Activated CD8-positive, alpha-beta memory T cell treated with anti-CD3 and anti-CD28 coated beads for 48 hours (primary cell): ENCODE measurements at places on chromosomes 16 and 17.
A peak's percentile ranks its signal among the peaks of the same experiment; 100 is the strongest.

DNA sequence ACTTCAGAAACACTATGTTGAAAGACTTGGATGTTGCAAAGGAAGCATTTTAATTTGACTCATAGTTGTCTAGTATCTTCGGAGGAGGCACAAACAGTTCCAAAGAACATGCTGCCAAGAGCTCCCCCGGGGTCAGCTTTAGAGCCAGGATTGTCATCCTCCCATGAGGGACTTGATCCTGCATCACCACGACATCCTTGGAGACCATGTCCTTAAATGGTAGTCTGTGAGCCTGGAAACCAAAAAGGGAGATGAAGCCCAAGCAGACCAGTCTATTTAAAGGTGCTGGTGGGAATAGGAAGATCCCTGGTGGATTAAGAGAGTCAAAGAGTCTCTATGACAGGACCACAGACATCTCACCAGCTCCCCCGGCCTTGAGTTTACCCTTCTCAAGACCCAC lies 33.3 kb upstream of the DYNLRB2 start:
- DNase-seq: no peak

DNA sequence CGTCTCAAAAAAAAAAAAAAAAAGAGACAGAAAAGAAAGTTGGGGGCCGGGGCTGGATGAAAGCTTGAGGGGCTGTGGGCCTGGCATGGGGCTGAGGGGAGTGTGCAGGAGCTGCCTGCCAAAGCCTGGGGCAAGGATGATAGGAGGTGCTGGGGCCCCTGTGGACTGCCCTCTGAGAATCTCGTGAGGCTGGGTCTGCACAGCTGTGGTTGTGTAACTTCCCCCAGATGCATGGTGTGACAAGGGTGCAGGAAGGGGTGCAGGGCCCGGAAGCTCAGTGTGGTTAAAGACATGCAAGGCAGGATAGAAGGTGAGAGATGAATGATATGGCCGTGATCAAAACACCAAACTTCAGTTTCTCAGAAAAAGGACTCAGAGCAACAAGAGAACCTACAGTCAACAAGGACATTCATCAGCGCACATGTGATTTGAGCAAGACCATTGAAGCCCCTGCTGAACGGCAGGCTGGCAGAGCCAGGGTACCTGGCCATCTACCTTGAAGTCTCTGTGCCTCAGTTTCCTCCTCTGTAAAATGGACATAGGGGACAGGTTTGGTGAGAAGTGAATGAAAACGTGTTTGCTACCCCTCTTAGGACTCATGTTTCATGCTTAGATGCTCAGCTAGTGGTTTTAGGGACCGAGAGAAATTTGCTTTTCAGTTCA lies 9.6 kb downstream of the IL32 start:
- peak; percentile 59 for DNase-seq

GRCh38 chr17:79627766-79628690 lies 17.2 kb upstream of the RBFOX3 start:
- no peak for DNase-seq

- DNase-seq: no peak
Observed at GRCh38 chr17:7774055-7774521, 56.5 kb downstream of the DNAH2 start.

GRCh38 chr16:11050944-11051343 lies 106.6 kb downstream of the CLEC16A start:
- DNase-seq: no peak

GRCh38 chr16:30567991-30568638 lies 3.4 kb downstream of the ZNF688 start:
- no peak for DNase-seq

GRCh38 chr16:51497541-51498211 lies 346.6 kb upstream of the SALL1 start:
- DNase-seq: no peak

DNA sequence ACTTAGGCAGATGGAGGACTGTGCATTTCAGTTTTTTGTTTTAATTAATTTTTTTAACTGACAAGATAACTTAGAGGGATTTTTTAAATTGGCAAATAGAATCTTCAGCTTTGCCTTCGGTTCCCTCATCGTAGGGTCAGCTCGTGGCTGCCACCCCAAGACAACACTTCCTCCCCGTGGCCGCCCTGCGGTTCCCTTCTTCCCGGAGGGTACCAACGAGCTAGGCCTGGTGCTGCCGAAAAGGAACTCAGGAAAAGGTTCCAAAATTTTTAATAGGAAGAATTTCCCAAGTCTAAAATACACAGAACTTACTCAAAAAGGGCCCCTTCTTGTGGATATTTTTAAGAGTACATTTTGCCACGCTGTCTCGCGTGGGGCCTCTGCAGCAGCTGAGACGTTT lies 210.4 kb upstream of the CHMP6 start:
- DNase-seq: no peak

GRCh38 chr17:27290916-27291598 lies 2.9 kb upstream of the WSB1 start:
- no peak for DNase-seq

DNA sequence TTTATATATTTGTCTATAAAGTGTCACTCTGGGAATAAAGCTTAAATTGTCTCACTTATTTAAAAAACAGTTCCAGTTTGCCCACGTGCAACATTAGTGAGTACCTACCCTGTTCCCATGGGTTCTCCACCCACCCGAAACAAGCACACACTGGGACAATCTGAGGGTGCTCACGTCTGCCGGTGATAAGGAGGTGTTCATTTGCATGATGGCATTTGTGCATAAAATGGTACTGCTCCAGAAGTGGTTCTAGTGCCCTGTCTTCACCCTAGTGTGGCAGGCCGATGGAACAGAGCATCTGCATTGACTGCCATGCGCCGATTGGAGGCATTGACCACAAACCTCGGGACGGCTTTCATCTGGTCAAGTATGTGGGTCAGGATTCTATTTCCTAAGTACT lies 35.6 kb upstream of the ENDOV start:
- no peak for DNase-seq

- no peak for DNase-seq
Observed at GRCh38 chr16:49084628-49085390, 196.8 kb downstream of the CBLN1 start.

GRCh38 chr16:50537533-50538290 lies 10.5 kb upstream of the NKD1 start:
- DNase-seq: no peak

DNA sequence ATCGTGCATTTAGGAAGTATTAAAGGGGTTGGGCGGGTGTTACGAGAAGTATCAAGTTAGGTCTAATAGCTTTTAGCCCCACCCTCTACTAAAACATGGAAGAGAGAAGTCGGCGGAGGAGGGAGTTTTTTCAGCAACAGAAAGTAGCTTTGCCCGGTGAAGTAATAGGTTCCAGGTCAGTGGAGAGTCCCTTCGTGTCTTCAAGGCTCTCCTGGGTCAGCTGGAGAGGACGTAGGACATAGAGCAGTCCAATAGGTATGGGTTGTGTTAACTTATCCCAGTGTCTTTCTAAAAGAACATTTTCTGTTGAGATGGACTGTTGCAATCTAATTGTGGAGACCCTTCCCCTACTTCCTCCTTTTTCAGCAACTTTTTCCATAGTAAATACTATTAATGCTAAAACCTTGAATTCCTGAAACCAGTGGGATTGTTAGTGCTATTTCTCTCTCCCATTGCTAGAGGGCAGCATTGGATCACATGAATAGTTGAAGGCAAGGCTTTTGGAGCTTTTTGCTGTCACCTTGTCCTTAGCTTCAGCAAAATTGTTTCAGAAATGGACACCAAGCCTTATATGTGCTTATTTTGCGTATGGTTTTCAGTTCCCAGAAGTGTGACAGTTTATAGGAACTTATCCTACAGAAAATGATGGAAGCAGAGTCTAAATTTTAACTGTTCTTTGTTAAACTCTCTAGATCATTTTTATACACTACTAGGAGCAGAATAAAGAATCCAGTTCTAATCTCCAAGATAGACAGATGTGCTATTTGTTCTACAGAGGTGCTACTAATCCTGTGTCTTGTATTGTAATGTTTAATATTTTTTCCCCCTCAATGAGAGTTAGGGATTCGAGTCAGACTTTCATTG lies 38.4 kb downstream of the UTP18 start:
- no peak for DNase-seq

DNA sequence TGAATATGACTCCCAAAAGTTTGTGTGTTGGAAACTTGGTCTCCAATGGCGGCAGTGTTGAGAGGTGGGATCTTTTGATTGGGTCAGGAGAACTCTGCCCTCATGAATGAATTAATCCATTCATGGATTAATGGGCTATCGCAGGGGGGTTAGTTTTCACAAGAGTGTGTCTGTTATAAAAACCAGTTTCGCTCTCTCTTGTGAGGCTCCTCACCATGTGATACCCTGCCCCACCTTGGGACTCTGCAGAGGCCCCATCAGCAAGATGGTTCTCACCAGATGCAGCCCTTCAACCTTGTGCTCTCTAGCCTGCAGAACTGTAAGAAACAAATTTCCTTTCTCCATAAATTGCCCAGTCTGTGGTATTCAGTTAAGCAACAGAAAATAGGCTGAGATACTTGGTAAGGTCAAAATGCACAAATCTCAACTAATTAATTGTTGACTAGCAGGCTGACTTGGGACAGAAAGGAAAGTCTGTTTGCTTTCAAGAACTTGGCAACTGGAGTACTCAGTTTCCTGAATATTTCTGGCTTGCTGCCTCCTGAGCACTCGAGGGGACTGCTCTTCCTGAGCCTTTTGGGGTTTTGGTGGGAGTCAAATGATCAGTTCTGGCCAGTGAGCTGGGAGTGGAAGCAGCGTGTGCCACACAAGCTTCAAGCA lies 13.8 kb upstream of the CCL17 start:
- DNase-seq: no peak

DNA sequence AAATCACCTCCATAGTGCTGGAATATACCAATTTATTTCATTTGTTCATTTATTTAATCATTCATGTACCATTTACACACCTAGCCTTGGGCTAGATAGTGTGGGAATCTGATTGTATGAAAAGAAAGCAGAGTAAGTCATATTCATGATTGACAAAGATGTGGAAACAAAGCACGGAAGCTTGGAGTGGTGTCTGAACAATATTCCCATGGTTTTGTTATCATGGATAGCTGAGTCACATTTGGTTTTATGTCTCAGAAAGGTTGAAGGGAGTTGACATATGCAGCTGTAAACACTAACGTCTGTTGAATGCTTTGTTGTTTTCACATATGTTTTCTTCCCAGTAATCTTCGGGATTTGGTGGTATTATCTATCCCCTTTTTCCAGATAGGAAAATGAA lies 76.6 kb downstream of the MAP2K4 start:
- DNase-seq: no peak

DNA sequence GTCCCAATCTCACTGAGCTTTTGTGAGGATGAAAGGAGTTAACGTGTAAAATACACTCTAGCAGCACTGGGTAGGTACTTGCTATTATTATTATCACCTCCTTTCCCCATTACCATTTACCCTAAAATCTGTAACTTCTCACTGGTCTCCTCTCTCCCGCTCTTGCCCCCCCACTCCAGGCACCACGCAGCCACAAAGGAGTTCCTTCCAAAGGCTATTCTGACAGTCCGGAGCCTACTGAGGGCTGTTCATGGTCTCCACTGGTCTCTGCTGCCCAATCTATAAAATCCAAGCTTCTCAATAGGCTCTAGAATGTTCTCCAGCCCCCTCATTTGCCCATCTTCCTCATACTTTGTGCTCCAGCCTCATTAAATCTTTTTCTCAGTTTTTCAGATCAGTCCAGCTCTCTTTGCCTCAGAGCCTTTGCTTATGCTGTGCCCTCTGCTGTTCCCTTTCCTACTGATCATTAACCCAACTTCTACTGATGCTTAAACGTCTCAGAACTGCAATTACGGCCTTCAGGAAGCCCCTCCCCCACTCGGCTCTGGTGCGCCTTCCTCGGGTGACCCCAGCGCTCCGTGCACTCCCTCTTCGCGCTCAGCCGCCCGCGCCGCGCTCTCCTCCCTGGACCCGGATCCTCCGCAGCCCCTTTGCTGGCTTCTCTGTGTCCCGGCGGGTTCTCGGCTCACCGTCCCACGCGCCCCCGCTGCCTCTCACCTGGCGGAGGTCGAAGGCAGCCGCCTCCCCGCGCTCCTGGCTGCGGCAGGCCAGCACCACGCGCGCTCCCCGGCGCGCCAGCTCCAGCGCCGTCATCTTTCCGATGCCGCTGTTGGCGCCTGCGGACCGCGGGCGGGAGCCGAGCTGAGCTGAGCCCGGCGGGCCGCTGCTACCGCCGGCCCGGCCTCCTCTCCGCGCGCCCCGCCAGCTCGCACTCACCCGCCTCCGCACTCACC lies 737 bp downstream of the DHRS13 start:
- peak; percentile 46 for DNase-seq

DNA sequence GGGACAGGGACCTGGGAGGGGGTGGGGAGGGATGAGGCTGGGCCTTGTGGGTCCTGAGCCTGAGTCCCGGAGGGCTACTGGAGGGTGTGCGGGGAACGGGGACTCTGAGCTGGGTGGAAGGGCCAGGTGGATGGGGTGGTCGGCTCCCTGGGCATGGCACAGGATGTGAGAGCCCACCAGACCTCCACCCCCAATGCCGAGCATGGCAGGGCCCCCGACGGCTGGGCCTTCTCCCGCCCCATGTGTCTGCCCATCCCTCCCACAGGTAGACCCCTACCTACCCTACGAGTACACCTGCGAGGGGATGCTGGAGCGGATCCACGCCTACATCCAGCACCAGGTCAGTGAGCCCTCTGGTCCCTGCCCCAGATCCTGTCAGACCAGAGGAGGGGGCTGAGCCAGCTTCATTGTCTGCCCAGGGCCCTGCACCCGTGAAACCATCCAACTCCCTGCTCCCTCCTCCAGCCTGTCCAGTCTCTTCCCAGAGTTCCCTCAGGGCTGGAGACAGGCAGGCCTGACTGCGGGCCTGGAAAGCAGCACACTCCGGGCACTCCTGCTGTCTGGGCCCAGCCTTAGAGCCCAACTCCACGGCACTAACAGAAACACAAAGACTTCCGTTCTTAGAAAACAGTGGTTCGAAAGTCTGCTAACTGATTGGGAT lies 78.0 kb downstream of the MGAT5B start:
- no peak for DNase-seq

DNA sequence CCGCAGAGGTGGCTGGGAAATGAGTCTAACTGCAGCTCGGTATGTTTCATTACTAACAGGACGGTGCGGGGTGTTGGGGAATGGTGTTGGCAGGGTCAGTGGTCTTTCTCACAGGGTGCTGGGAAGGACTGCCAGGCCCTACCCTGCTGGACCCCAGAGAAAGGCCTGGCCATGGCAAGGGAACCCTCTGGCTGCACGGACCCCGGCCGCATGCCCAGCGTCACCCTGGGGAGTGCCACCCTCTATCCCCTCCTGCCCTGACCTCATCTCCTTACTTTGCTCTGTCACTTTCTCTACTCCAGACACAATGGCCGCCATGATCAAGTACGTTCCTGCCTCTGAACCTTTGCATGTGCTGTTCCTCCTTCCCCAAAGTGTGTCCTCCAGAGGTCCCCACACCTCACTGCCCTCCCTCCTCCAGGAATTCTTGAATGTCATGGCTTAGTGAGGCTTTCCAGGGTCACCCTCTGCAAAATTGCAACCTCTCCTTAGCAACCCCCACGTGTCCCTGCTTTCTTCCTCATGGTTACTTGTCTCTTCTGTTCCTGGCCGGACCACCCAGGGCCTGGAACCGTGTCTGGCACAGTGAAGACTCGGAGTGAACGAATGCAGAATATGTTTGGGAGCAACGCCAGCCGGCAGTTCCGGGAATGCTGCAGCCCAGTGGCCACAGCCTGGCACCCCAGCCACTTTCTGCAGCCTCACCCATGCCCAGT lies 15.2 kb downstream of the ADAD2 start:
- DNase-seq: no peak

GRCh38 chr17:33057564-33057963 lies 65.9 kb downstream of the SPACA3 start:
- no peak for DNase-seq

- no peak for DNase-seq
Observed at GRCh38 chr16:24174504-24174903, 81.6 kb upstream of the CACNG3 start.

GRCh38 chr17:15741624-15742023 lies 9.5 kb downstream of the TBC1D26 start:
- no peak for DNase-seq
